Memory B cell (primary cell): ENCODE measurements at places on chromosomes 1 and 21.

DNA sequence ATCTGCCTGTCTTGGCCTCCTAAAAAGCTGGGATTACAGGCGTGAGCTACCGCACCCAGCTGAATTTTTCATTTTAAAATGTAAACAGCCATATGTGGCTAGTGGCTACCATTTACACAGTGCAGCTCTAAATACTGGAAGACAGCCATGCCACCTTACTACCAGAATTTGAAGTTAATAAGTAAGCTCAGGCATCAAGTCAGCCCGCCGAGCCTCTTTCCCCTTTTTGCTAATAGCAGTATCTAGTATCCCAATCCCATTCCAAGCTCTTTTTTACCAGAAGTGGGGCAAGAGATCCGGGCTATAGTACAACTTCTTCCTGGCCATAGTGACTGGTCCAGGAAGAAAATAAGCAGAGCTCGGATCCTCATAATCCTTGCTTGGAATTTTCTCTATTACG lies 15.1 kb downstream of the TAF13 start:
- no peak for DNase-seq

DNA sequence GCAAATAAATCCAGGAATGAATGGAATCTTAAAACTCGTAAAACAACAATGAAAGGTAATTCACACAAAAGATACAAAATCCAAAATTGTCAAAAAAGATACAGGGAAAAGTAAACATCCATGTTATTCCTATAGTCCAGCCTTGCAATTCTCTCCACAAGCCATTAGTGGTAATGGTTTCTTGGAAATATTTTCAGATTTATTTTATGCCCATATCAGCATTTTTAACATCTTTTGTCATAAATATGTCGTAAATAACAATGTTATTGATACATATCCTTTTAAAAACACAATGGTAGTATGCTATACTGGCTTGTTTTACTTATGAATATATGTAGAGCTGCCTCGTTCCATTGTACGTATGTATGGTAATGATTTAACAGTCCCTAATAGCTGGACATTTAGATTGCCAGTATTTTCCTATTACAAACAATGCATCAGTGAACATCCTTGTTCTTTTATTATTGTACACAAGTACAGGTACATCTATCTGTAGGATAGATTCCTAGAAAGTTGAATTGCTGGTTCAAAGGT lies 30.6 kb downstream of the DNTTIP2 start:
- DNase-seq, result no peak

- no peak for DNase-seq
Measured at GRCh38 chr1:16421201-16421600, 16.0 kb downstream of the SPATA21 start.

- DNase-seq, result no peak
Measured at GRCh38 chr21:38861056-38861455, 55.3 kb downstream of the ETS2 start.

DNA sequence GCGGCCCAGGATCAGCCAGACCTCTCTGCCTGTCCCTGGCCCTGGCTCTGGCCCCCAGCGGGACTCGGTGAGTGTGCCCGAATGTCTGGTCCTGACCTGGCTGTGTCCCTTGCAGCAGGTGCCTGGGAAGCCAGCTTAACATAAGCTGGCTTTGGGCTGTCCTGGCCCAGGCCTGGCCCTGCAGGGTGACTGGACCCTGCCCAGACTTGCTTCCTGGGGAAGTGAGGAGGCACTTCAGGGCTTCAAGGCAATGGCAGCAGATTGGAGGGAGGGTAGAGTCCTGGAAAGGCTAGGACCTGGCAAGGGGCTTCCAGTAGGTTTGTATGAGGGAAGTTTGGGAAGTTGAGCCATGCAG lies 16.4 kb downstream of the RPS6KA1 start:
- no peak for DNase-seq

- no peak for DNase-seq
Measured at GRCh38 chr1:230350208-230350921, 75.8 kb downstream of the PGBD5 start.

- no peak for DNase-seq
Measured at GRCh38 chr1:19049798-19050197, 93.3 kb upstream of the IFFO2 start.

- no peak for DNase-seq
Measured at GRCh38 chr1:32273391-32274208, 18.3 kb upstream of the HDAC1 start.

DNA sequence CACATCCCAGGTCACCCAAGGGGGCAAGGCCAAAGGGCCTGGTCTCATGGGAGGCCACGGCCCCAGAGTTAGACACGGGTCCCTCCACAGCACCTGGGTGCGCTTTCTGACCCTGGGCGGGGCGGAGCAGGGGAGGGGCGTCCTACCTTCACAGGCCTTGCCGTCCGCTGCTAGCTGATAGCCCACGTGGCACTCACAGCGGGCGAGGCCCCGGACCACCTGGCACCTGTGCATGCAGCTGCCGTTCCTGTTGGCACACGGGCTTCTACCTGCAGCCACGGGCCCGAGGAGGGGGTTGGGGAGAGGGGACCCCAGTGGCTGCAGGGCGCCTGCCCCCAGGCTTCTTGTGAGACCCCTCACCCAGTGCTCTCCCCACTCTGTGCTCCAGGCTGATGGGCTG lies 59.9 kb downstream of the ARHGEF16 start:
- no peak for DNase-seq

DNA sequence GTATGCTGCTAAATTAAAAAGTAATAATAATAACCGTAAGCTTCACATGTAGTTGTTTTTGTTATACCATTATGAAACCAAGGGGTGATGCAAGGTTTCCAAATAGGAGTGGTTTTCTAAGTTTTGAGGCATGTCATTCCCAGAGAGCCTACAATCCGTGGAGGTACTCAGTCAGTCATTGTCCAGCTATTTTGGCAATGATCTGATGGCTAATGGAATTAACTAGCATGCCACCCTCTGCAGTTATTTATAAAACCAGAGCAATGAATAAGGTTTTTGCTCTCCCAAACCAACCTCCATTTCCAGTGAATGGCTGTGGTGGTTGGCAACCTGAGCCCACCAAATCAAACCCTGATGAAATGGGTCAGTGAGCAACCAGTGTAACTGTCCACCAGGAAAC lies 106.4 kb downstream of the TBX15 start:
- no peak for DNase-seq

- no peak for DNase-seq
Measured at GRCh38 chr1:206059355-206059915, 6.5 kb downstream of the RHEX start.

GRCh38 chr1:237838320-237838719 lies 52.4 kb downstream of the ZP4 start:
- no peak for DNase-seq

- DNase-seq, result no peak
Measured at GRCh38 chr1:171366816-171367215, 52.8 kb downstream of the FMO4 start.

- no peak for DNase-seq
Measured at GRCh38 chr1:12019858-12020509, 686 bp downstream of the MIIP start.
